ENCODE measurements at places on chromosomes 3 and 15. TPM values are rescaled to one million over a fixed set of nuclear protein-coding genes. Genes with fewer than 3 reads are reported as not detected.

- DNase-seq, result no peak
These were observed 25.8 kb upstream of the ANXA2 start for GRCh38 chr15:60423537-60423936.

- DNase-seq, result no peak
These were observed 3.3 kb downstream of the CAND2 start for GRCh38 chr3:12799525-12800440.

DNA sequence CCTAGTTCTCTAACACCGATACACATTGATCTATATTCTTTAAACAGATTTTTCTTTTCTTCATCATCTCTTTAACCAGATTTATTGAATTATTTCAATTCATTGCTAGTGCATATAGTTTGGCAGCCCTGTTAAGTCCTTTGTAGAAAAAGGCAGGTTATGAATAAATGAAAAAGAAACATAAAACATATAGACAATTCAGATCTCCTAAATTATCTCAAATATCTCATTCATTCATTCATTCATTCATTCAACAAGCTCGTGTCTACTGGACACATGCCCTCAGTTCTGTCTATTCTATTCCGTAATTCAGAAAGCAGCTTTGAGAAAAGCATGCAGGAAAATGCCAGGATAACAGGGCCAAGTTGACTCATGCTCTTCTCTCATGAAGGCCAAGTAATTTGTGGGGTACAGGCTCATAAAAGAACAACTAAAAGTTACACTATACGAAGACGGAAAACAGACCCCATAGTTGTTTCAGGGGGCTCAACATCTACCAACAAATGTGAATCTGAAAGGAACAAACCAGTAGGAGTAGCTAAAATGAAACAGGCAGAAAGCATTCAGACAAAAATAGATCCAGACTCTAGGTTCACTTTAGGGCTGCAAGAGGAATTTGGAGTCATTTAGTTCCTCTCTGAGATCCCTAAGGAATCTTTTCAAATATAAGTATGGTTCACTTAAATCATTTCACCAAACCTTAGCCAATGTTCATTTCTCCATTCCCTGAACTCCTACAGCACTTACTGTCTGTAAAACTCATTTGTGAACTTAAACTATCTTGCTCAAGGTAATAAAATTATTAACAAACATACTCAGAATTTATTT is 7.5 kb downstream of the ZNF148 start:
- DNase-seq, result no peak

DNA sequence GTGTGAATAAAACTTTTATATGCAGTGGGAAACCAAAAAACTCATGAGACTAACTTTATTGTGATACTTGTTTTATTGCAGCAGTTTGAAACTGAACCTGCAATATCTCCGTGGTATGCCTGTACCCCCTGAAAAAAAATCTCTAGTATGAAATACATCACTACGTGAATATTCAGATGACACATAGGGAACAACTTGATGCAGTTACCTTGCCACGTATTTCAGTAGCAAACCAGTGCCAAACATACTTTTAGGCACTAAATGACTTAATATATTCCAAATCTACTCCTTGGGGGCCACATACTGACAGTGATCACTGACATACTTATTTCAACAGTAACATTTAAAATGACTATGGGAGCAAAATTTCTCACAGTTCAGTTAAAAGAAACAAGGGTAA is 13.8 kb downstream of the CRBN start:
- DNase-seq, result no peak

Gene MEGF11
- 1.0 TPM for total RNA-seq

Gene ALDH1L1
- 0.49 TPM for total RNA-seq
